ENCODE measurements at places on chromosomes 2 and 18. TPM values are rescaled to one million over a fixed set of nuclear protein-coding genes. Genes with fewer than 3 reads are reported as not detected.

Gene MAP2
- total RNA-seq, result 11.1 TPM

GRCh38 chr2:240916571-240917008, 10.5 kb downstream of the CROCC2 start:
- no peak for DNase-seq

Gene LDAH
- 11.4 TPM for total RNA-seq

Gene CNPPD1
- total RNA-seq, result 65.3 TPM

- no peak for DNase-seq
Observed at GRCh38 chr2:101111917-101112771, 39.0 kb downstream of the TBC1D8 start.

Gene ZNF396
- total RNA-seq, result 1.4 TPM

DNA sequence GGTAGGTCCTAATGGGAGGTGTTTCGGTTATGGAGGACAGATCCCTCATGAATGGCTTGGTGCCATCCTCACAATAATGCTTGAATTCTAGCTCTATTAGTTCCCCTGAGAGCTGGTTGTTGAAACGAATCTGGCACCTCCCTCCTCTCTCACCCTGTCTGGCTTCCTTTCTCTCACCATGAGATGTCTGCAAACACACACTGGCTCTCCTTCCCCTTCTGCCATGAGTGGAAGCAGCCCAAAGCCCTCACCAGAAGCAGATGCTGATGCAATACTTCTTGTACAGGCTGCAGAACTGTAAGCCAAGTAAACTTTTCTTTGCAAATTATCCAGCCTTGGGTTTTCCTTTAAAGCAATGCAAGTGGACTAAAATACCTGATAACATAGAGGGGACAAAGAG, 86.6 kb downstream of the RND3 start:
- DNase-seq, result no peak

DNA sequence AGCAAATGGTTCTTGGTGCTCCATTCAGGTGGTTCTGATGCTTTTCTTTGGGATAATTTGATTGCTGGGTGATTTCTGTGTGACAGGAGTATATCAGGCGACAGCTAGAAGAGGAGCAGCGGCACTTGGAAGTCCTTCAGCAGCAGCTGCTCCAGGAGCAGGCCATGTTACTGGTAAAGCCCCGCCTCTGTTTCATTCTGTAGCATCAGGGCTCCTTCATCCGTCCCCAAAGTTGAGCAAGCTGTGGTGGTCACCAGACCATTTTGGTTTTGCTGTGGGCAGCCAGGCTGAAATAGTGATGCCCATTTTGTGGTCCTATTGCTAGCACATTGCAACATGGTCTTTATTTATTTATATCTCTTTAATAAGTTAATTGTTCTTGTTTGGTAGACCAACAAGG, 132.8 kb upstream of the IL1R2 start:
- no peak for DNase-seq

GRCh38 chr18:73621091-73621490, 526.5 kb downstream of the FBXO15 start:
- no peak for DNase-seq

DNA sequence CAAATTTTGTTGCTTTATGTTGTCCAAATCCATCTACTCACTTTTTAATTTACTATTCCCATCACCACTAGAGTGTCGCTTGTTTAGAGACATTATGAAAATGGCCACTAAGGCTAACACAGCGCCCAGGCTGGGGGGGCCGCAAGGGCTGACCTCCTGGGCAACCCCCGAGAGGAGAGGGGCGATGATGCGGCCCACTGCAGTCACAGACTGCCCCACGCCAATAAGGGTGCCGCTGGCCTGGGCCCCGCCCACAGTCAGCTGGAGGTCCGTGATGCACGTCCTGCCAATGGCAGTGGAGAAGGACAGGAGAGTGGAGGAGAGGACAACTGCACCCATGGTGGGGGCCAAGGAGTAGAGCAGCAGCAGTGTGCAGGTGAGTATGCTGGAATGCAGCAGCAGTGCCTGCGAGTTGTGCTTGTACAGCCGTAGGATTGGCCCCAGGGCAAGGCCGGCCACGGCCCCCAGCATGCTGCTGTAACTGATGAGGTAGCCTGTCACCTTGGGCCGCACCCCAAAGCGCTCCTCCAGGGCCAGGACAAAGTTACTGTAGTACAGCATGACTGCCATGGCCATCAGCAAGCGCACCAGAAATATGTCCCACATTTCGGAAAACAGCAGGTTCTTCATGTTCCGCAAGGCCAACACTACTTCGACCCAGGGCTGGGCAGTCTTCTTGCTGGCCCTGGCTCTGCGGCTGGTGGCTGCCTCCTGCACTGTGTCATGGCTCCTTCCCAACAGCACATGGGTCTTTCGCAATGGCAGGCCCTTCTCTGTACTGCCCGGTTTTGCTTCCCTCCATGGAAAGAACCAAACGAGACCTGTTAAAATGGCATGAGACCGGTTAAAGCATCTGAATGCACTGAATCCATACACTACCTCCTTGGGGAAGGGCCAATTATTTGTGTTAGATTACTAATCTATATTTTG, 43.2 kb upstream of the TMEM182 start:
- no peak for DNase-seq

- DNase-seq, result no peak
Observed at GRCh38 chr2:162317861-162318327, 590 bp downstream of the IFIH1 start.

DNA sequence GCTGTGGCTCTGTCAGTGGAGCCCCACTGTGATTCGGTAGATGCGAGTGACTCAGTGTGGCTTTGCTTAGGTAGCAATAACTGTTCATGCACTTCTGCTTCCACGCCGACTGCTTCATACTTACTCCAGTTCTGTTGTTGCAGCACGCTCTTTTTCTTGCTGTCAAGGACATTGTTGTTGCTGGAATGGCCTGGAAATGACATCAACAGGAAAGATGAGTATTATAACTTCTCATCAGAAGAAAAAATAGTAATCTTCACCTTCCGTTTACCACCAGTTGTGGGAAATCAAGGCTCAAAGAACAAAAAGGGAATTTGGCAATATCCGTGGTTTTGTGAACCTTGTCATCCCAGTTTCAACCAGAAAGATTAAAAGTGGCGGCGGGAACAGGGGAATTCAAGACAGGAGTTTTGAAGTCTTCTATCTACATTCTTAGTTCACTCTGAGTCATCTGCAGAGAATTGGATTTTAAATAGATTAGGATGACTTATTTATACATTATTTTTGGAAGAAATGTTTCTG, 8.3 kb downstream of the TM4SF20 start:
- no peak for DNase-seq

- no peak for DNase-seq
Observed at GRCh38 chr2:40004336-40004735, 225.3 kb upstream of the THUMPD2 start.

GRCh38 chr18:55301824-55302166, 286.2 kb downstream of the TCF4 start:
- no peak for DNase-seq

Gene MEP1B
- total RNA-seq, result not detected

Gene ALPP
- not detected for total RNA-seq

Gene SAG
- total RNA-seq, result not detected

Gene MC5R
- total RNA-seq, result not detected

DNA sequence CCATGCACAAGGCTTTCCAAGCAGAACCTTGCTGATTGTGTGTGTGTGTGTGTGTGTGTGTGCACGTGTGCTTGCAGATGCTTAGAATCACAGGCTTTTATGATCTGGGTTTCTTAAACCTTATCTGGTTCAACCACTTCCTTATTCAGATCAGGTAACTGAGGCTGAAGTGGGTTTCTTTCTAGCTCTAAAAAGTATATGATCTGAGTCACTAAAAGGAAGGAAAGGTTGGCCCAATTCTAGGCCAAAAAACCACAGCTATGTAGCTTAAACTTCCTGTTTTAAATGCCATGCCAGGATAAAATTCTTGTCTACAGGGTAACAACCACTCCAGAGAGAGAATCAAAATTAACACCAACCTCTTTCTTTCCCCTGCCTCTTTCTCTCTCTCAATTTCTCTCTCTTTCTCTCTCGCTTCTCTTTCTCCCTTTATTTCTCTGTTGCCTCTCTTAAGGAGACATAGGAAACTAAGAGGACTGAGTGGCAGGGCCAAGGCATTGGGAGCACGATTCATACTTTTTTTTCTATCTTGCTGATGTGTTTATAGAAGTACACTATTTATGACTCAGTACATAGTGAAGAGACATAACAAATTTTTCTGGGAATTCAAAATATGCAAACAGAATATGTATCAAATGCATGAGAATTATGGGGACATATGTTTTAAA, 140.3 kb downstream of the TRIB2 start:
- no peak for DNase-seq

Gene MAP3K19
- not detected for total RNA-seq

DNA sequence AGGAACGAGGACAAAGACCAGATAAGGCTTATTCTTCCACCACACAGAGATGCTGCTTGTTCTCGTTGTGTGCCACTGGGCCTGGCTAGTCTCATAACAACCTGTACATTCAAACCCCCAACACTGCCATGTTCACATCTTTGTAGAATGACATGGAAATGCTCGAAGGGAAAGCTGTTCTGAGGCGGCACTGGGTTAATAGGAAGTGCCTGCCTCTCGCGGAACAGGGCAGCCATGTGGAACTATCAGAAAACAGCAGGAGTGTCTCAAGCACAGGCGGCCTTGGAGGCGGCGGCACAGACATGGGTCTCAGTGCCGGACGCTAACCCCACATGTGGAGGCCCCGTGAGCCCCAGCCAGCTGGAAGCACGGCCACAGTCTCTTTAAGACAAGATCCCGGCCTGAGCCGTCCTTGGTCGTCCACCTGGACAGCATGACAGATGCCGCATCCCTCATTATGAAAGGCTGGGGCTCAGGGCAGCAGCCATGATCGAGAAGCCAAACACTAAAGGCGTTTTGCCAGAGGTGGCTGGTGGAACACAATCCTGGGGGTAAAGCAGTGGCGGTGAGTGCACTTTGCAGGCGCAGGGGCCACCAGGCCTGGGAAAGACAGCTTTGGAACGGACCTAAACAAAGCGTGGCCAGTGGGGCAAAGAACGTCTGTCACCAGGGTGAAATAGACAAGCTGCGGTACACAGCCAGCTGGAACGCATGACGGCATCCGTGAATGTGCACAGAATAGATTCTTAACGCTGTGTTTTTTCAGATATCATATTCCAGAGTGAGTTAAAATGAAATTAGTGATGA, 161.0 kb downstream of the HDAC4 start:
- no peak for DNase-seq

Gene SERPINB12
- total RNA-seq, result not detected

Gene DNAJC5G
- total RNA-seq, result 0.42 TPM

DNA sequence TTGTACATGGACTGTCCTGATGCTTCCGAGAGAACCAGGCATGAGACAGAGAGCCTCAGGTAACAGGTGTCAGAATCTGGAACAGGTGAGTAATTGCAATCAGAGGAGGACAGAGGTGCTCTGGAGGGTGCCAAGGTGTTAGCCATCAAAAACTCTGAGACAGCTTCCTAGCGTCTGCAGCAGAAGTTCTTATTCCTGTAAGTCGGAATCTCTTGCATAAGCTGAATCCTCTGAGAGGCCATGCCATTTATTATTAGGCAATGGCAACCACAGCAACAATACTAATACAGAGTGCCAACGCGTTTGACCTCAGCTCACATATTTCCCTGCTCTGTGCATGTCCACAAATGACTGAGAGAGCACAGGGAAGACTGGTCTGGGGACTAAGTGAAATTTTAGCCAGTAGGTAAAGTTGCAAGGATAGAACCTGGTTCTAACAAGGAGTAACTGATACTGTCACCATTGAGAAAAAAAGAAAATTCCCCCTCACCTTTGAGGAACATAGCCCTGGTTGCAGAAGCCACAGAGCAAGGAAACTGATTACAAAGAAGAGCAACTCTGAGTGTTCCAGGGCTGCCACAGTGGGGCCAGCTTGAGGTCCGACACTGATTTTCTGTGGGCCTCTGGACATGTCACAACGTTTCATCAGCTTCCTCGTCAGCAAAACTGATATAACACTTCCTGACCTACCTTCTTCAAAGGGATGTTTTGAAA, 55.1 kb upstream of the ACSL3 start:
- DNase-seq, result no peak

DNA sequence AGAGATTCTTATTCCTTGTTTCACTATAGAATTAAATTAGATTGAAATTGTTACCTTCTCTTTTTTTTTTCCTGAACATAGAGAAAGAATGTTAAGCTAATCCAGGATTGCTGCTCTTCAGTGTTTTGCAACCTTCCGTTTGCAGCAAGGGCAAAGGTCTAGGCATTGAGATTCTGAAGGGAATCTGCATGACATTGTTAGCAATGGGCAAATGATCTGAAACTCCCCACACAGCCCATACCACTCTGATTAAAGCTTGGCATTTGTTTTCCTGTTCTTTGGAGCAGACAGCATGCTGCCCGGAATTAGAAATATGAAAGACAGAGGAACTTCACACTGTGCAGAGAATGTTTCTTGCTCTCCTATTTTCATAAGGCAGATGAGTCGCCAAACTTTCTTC, 551.8 kb downstream of the SOCS6 start:
- DNase-seq, result no peak

DNA sequence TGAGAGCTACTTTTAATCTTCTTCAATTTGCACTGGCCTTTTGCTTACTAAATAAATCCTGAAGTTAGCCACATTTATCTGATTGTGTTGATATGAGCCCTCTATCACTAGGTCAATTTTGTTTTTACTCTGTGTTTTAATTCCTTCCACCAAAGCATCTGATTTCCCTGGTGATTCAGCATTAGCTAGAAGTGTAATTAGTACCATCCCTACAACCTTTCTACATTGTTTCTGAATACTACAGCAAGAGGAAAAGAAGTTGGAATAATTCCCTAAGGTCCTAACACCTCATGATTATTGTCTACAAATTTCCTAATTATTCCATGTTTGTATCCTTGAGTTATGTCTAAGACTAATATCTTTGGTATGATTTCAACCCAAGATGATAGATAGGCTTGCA, 1093.6 kb downstream of the SUCLG1 start:
- DNase-seq, result no peak

Gene CMPK2
- total RNA-seq, result 7.3 TPM
